ENCODE measurements at places on chromosomes 2 and 18.
A peak's percentile ranks its signal among the peaks of the same experiment; 100 is the strongest.

- no peak for ATAC-seq
Measured at GRCh38 chr18:67215686-67216085, 300.8 kb downstream of the DSEL start.

- no peak for ATAC-seq
Measured at GRCh38 chr2:169272010-169272409, 90.3 kb downstream of the LRP2 start.

DNA sequence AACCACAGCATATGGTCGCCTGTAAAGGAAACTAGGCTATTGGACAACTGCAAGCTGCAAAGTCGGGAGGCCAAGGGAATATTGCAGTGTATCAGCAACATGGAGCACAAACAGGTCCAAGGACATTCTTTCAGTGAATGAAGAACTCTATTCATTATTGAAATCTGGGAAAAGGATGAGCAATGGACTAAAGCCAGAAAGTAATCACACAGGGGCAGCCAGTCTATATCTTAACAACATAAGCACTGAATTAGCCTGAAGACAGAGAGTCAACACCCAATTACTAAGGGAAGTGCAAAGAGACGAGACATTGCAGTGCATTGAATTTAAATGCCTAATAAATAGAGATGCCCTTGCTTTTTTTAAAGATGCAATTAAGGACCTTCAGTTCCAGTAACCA is 615.5 kb upstream of the SETBP1 start:
- no peak for ATAC-seq

DNA sequence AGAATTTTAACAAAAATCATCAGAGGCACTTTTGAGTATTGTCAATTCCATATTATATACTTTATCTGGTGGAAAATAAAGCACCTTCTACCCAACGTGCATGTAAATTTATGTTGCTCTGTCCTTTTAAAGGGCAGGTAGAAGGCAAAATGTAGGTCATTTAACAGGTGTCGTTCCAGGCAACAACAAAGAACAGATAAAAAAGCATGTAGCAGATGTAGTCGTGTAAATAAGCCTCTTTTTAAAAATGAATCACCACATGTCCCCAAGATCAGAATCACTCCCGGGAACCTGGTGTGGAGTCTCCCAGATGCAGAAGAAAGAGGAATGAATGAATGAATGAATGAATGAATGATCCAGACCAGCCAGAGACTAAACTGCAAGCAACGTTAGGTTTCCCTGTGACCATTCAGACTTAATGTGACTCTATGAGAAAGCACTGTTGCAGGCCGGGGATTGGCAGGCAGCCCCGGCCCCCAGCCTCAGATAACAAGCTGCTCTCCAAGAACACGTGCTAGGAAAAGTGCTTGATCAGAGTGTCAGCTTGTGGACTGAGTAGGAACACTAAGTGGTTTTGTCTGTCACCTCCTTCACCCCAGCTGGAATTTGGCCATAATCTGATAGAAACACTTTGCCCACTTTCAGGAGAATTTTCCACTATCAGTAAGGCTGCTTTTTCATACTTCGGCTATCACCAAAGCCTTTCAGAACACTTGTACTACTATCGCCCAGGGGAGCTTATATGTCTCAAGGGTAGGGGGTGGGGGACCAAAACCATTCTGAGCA is 100.6 kb downstream of the CDK15 start:
- ATAC-seq: no peak

- no peak for ATAC-seq
Measured at GRCh38 chr18:69022426-69022825, 224.5 kb downstream of the CCDC102B start.

DNA sequence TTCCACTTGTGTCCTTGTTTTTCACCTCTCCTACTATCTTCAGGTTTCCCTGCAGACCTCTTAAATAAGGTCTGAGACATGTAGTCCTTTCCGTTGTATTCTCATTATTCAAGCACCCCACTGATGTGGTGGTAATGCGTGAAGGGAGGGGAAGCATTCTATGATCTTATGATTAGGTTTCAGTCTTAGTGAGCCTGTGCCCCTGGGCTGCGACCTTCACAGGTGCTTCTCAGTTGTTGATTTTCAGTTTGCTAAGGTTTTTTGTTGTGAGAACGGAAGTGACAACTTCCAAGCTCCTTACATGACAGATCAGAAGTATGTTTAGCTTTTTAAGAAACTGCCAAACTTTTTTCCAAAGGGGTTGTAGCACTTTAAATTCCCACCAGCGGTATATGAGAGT is 41.3 kb downstream of the VPS54 start:
- no peak for ATAC-seq

DNA sequence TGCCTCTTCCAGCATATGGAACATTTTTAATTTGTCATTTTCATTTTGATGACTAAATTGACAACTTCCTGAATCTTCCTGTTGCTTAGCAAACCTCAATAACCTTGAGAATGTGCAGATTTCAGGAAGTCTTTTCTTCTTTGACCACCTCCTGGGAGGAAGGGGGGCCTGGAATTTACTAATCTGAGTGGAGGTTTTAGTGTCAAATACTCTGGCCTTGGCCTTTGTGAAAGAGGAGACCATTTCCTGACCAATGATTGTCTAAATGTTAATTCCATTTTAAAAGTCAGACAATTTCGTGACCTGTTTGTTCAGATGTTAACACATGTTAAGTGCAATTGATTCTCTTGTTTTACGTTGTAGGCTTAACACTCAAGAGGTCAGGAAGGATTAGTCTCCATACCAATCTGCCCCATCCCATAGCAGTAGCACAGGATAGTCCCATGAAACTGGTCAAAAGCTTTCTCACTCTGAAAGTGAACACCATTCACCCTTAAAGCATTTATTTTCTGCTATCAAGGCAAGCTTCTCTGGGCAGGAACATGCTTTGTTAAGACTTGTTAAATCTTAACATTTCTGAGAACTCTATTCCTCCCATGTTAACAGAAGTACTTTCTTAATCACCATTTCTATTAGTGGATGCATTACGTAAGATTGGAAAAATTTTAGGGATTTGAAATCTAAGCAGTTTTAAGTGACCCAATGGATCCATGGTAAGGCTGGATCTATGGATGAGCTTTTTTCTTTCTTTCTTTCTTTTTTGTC is 219.6 kb downstream of the RND3 start:
- ATAC-seq: no peak

DNA sequence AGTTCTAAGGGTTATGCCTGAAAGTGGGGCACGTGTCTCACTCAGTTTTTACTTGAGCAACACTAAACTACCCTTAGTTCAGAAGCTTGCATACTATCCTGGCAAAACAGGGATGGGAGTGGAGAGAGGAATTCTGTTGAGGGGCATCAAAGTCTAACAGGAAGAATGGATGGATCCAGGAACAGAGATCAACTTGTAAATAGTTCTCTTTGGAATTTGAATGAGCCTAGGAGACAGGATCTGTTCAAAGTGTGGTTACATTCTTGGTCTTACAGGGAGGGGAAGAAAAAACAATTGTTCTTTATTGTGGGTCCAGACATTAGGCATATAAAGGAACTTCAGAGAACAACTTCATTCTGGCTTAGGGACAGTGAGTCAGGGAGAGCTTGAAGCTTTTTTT is 560.2 kb downstream of the CNTNAP5 start:
- ATAC-seq: no peak

GRCh38 chr18:59672235-59672711 is 24.9 kb downstream of the CCBE1 start:
- peak; percentile 77 for ATAC-seq

DNA sequence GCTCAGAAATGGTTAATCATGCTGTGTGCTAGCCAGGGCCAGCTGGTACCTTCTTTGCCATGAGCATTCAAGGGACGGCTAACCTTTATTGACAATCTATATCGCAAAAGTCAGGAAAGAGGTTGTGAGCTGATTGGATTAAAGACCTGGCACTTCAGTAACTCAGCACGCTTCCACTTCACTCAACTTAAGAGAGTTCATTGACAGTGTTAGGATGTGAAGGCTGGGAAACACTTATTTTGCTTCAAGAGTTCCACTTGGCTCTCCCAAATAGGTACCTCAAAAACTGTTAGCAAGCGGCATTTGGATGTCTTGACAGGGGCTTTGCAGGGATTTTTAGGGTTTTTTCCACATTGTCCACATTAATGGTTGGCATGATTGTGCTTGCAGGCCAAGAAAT is 25.1 kb upstream of the TXNDC2 start:
- no peak for ATAC-seq

DNA sequence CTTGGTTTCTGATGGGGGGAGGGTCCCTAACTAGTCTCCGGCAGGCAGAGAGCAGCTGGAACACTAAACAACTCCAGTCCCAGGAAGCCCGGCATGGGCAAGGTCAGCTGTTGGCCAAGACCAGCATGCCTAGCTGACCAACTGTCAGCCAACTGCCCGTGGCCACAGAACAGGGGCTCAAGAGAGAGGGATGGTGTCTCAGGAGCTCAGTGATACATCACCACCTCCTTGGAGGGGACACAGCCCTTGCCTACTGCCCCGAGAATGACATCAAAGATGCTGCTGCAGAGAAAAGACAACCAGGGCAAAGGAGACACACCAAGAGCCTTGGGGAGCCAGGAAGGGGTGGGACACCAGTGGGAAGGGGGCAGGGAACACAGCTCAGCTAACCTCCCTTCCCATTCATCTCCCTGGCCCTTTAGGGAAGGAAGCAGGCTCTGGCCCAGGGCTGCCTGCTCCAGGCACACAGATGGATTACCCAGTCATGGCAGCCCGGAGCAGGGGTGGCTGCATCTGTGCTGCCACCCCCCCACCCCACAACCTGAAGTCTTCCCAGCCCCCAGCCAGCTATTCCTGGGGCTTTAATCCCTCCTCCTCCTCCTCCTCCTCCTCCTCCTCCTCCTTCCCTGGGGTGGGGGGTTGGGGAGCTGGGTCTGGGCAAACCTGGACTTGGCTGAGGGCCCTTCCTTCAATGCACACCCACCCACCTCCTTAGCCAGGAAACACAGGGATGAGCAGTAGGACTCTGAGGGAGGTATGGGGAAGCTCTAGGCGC is 1.9 kb downstream of the BIN1 start:
- peak; percentile 46 for ATAC-seq

DNA sequence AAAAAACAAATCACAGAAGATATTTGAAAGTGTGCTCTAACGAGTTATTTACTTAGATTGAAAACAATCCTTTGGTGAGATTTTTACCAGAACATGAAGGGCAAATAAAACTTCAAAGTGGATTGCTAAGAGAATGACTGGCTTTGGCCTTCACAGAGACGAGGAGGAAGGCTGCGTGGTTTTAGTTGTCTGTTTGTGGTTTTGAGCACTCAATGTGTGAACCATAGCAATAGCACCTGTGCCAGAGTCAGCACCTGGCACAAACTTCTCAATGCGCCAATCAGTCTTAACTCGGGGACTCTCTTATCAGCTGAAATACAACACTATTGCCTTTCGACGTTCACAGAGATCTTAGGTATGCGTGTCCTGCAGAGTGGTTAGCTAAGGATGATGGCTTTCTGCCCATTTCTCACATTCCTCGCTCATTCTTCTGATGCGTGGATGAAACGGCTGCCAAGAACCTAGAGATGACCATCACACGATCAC is 70.0 kb downstream of the MBP start:
- no peak for ATAC-seq

- no peak for ATAC-seq
Measured at GRCh38 chr2:4653991-4654390, 950.6 kb downstream of the DCDC2C start.

- ATAC-seq: no peak
Measured at GRCh38 chr18:70520867-70521266, 232.0 kb downstream of the SOCS6 start.

GRCh38 chr2:70822843-70823242 is 2.4 kb upstream of the CLEC4F start:
- ATAC-seq: no peak

- ATAC-seq: no peak
Measured at GRCh38 chr2:31324016-31324633, 90.2 kb downstream of the EHD3 start.

GRCh38 chr2:72096181-72096580 is 51.5 kb downstream of the CYP26B1 start:
- no peak for ATAC-seq

DNA sequence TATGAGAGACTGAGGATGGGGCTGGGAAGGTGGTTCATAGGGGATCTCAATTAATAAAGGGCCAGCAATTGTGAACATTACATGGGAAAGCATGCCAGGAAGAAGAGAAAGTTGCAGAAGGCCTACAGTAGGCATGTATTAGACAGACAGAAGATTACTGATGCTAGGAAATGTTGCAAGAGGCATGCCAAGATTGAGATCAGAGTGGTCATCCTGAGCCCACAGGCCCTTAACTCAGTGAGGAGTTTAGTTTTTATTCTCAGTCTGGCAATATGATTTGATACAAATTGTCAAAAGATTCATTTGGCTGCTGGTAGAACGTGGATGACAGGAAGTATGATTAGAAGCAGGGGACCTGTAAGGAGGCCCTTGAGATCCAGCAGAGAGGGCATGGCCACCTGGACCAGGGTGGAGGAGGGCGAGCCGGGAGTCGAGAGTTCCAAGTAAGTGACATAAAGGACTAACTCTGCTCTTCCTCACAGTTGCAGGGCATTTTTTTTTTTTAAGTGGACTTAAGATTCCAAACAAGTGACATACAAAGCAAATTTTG is 54.9 kb downstream of the EPHA4 start:
- peak; percentile 7 for ATAC-seq

DNA sequence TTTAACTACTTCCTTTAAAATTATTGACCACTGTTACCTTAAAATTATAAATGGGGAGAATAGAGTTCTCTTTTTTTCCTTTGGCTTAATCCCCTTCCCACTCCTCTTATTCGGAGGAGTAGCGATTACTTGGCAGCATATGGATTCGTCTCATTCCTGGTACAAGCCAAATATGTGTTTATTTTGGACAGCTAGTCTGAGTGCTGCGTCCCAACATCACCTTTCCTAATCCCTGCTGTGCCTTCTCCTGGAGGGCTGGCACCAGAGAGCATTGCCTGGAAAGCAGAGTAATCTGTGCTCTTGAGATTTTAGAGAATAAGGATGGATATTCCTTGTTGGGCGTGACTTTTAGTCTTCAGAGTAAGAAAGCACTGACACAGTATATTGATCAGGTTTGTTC is 185.6 kb downstream of the AGAP1 start:
- no peak for ATAC-seq

DNA sequence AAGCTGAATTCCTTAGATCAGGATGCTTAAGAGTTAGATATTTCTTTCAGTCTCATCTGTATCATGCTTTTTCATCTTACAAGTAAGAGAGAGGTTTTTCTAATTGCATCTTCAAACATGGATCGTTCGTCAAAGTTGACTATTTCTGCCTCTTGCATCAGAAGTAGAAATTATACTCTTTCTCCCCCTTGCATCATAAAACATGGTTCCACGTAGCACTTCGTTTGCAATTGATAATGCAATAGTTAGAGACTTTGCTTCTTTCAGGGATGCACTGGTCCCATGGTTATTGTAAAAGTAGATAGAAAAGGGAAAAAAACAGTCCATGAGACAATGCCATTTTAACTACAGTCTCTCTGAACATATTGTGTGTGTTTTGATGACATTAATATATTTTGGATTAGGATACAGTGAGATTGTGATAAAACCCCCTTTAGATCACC is 75.1 kb upstream of the PARD3B start:
- no peak for ATAC-seq

GRCh38 chr2:106704798-106705197 is 181.2 kb downstream of the ST6GAL2 start:
- ATAC-seq: no peak

GRCh38 chr2:71926876-71927756 is 220.5 kb downstream of the CYP26B1 start:
- no peak for ATAC-seq

All from motor neuron (in vitro differentiated cells).